ENCODE measurements at places on chromosomes 3 and 15.

- no peak for DNase-seq
Observed at GRCh38 chr15:74235962-74236361, at the start of gene CCDC33. CCDC33 (plus strand) TSS chr15:74236326; CDS start chr15:74236720, 394 bp downstream.

- DNase-seq: no peak
Observed at GRCh38 chr15:96457841-96458240, 127.3 kb downstream of the NR2F2 start.

DNA sequence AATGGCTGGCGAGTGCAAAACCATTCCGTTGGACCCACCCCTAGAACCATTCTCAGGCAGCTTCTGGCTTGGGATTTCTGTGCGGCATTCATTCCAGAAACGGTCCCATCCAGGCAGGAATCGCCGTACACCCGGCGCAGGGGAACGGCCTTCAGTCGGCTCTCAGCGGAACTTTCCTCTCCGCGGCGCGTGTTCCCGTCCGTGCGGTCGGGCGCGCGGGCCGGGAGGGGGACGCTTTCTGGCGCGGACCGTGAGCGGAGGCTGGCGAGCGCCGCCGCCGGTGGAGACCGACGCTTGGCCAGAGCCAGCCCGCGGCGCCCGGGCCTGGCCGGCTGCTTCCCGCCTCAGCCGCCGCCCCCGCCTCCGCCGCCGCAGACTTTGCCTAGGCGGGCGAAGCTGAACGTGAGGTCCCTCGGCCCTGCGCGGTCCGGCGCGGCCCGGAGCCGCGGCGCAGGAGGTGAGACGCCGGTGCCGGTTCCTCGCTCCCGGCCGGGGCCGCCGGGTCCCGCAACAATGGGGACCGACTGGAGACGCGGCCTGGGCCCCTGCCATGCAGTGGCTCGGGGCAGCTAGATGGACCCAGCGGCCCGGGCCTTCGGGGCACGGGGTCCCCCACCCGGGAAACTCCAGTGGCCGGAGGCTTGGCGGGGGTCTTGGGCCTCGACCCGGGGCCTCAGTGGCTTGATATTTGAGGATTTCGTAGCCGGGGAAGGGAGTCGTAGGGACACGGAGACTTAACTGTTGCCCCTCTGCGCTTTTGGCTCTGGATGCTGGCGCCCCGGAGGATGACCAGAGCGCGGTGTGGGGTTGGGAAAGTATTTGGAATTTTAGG, at the start of gene RAD54L2:
Gene RAD54L2 (plus strand): TSS at position 261 of the 832 bp plus-strand sequence. CDS start 51,702 bp downstream, outside the sequence.
- no peak for DNase-seq

- no peak for DNase-seq
Observed at GRCh38 chr3:49903451-49904424, at the start of gene MST1R. MST1R (minus strand) TSS chr3:49903873; CDS start chr3:49903609, 264 bp downstream.

DNA sequence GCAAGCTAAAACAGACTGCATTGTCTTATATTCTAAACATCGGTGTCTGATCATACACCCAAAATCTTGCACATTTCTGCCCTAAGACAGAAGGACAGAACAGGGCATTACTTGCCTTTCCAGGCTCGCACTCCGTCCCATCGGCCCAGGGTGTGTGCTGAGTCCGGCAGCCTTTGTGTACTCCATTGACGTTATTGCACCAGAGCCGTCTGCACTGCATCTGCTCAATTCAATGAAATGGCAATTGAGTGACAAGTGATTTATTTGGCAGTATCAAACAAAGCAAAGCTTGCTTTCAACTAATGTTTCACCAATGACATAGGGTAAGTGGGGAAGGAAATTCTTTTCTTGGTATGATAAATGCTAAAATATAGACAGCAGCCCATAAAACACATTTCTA, 40.0 kb downstream of the ADAMTS9 start:
- no peak for DNase-seq

- DNase-seq: peak; percentile 47
Observed at GRCh38 chr3:9933561-9934234, at the start of gene CRELD1. CRELD1 (plus strand) TSS chr3:9933834; CDS start chr3:9934439, 605 bp downstream.

DNA sequence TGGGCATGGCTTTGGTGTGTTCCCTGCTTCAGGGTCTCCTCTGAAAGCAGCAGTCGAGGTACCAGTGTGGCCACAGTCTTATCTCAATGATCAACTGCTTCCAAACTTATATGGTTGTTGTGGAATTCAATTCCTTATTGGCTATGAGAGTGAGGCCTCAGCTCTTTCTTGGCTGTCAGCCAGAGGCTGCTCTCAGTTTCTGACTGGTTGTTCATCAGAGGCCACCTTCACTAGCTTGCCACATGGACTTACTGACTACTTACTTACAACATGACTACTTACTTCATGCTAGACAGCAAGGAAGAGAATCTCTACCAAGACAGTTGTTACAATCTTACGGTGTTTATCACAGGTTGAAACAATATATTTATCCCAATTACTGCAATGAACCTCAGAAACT, 789.2 kb downstream of the DIPK2A start:
- no peak for DNase-seq

- DNase-seq: peak; percentile 40
Observed at GRCh38 chr3:144053121-144053520, 81.5 kb downstream of the DIPK2A start.

- no peak for DNase-seq
Observed at GRCh38 chr15:64897345-64897985, 14.2 kb upstream of the ANKDD1A start.

DNA sequence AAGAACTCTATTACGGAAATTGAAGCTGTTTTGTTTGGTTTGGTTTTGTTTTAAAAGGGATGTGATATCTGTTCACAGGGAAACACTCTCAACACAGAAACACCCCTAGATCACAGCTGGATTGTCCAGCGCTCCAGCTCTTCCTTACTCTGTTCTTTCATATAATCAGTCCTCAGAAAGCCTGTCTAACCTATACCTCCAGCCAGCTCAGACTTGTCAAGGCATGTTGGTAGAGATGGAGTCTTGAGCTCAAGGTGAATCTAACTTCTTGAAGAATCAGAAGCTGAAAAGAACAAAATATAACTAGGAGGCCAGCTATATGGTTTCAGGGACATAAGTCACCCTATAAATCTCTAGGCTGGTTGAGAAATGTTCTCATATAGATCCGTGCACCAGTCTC, 110.2 kb upstream of the EPHA3 start:
- no peak for DNase-seq

- no peak for DNase-seq
Observed at GRCh38 chr3:21356402-21356801, 394.6 kb downstream of the ZNF385D start.

- DNase-seq: no peak
Observed at GRCh38 chr3:49727154-49727923, 3.6 kb upstream of the GMPPB start.
